ENCODE measurements at places on chromosomes 1 and 21. TPM values are rescaled to one million over a fixed set of nuclear protein-coding genes. Genes with fewer than 3 reads are reported as not detected.

The RGSL1 gene
- not detected for total RNA-seq

The SDC3 gene
- total RNA-seq, result 0.33 TPM

The GCSAML gene
- total RNA-seq, result 0.14 TPM

The FCRL4 gene
- total RNA-seq, result not detected

The NR5A2 gene
- total RNA-seq, result not detected

The ITLN2 gene
- total RNA-seq, result not detected

The SHE gene
- total RNA-seq, result not detected

The GBP6 gene
- total RNA-seq, result 0.40 TPM

The LYST gene
- 106 TPM for total RNA-seq

The SVBP gene
- total RNA-seq, result 7.3 TPM

The C4BPB gene
- total RNA-seq, result 0.43 TPM

The RAD54L gene
- 59.6 TPM for total RNA-seq

The LIN28A gene
- not detected for total RNA-seq

The LRRC71 gene
- total RNA-seq, result not detected

The KRTAP21-2 gene
- total RNA-seq, result not detected

The AADACL3 gene
- not detected for total RNA-seq

The IFI44L gene
- 23.5 TPM for total RNA-seq

The TIE1 gene
- 0.23 TPM for total RNA-seq

The LENEP gene
- total RNA-seq, result 1.4 TPM

The HORMAD1 gene
- total RNA-seq, result not detected

The GPX7 gene
- total RNA-seq, result 29.4 TPM

The SLC44A3 gene
- total RNA-seq, result not detected

The TMEM269 gene
- not detected for total RNA-seq

The OLFML2B gene
- total RNA-seq, result not detected
